ENCODE measurements at places on chromosomes 7 and 10. TPM values are rescaled to one million over a fixed set of nuclear protein-coding genes. Genes with fewer than 3 reads are reported as not detected.

DNA sequence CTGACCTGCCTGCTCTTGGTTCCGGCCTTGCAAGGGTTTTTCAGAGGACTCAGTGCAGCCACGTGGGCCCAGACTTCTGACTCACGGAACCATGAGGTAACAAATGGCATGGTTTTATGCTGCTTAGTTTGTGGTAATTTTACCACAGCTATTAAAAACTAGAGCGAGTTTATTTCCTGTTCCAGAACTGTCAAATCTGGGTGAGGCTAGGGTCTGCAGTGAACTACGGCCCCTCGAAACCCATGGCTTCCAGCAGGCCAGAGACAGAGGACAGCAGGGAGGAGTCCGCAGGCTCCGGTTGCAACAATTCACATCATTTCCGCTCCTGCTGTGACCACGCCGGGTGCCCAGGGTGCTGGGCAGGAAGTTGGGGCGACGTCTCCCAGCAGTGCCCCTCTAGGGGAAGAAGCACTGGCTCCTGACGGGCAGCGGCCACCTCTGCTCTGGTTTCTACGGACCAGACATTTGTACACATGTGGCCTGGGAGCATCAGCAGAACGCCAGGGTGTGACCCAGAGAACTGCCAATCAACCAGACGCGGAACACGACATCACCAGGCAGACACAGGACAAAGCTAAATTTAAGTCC, 74.8 kb downstream of the ADARB2 start:
- DNase-seq, result no peak

DNA sequence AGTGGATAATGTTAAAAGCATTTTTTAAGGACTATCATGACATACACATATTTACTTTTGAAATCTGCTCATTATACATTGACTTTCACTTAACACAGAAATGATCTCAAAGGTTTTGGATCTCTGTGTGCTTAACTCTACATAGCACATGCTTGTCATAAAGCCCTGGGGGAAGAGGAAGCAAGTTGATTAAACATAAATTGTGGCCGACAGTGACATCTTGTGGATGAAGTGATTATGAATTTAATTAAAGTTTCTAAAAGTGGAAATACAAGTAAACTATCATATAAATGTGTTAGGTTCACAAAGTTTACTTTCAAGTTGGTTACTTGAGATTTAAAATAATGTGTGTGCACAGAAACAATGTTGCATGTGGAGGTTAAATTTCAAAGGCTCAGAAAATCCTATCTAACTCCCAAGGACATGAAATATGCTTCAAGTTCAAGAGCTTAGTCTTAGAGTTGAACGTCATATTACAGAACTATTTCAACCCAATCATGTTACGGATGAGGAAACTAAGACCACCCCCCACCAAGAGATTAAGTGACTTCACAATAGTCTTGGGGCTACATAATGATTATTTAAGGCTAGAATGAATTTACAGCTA, 1247.8 kb downstream of the GATA3 start:
- peak; percentile 68 for DNase-seq

DNA sequence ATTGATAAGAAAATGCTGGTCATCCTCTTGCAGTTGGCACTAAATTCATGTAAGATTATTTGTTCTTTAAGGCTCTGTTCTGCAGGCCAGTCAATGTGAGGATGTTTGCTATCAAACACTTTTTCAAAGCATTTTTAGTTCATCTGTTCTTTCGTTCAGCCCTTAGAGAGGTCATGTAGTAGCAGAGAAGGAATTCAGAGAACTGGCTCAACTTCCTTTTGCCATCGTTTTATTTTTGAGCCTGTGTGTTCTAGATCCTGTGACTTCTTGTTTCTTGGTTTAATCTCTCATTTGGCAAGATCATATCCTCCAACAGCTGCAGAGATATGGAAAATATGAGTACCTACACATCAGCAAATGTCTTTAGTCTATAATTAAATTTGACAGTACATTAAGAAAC, 184.3 kb downstream of the NRP1 start:
- DNase-seq, result no peak

DNA sequence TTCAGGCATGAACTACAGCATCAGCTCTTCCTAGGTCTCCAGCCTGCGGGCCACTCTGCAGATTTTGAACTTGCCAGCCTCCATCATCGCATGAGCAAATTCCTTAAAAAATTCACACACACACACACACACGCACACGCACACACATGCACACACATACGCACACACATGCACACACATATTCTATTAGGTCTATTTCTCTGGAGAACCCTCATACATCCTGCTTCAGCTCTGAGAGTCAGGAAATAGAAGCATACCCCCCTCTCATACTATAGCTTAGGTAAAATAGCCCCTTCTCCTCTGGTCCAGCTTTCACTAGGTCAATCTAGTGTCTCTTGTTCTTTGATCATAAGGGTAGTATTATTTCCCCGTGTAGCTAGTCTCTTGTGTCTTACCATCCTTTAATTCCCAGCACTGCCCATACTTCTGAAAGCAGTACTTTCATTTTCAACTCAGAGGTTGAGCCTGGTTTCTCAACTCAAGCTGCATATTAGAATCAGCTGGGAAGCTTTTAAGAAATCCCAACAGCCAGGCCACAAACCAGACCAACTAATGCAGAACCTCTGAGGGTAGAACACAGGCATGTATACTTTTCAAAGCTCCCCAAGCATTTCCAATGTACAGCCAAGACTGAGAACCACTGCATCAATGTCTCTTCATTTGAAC, 30.9 kb upstream of the ITGB8 start:
- no peak for DNase-seq

- no peak for DNase-seq
Measured at GRCh38 chr7:47571331-47572093, 10.4 kb downstream of the TNS3 start.

- no peak for DNase-seq
Measured at GRCh38 chr7:98281757-98282606, 496 bp downstream of the BRI3 start.

- no peak for DNase-seq
Measured at GRCh38 chr10:22625516-22626290, 88.7 kb downstream of the PIP4K2A start.

GRCh38 chr10:395665-396064, 260.4 kb downstream of the ZMYND11 start:
- DNase-seq, result no peak

- peak; percentile 65 for DNase-seq
Measured at GRCh38 chr10:102629661-102630614, 14.3 kb upstream of the TRIM8 start.

DNA sequence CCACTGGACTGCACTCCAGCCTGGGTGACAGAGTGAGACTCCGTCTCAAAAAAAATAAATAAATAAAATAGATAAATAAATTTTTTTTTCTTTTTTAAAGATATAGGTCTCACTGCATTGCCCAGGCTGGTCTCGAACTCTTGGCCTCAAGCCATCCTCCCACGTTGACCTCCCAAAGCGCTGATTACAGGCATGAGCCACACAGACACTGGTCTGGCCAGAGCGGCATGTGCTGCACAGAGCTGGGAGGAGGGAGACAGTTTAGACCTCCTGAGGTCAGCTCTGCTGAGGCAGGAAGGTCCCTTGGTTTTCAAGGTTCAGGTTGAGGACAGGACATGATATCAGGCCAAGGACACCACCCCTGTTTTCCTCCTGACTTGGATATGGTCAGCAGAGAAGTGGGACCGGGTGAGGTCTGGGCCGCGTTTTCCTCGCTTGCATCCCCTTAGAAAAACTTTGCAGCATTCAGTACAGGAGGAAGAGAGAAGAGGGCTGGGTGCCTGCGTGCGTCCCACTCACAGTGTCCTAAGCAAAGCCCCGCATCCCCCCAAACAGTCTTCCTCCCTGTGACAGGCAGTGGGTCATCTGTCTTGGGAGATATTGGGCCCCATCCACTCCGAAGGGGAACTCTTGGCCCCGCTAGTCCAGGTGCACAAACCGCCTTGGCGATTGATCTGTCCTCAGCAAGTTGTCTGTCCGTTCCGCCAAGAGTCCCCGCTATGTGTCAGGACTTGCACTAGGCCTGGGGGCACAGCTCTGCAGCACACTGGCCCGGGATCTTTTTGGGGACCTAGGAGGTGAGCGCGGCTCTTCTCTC, 56.1 kb downstream of the ZNF727 start:
- no peak for DNase-seq

DNA sequence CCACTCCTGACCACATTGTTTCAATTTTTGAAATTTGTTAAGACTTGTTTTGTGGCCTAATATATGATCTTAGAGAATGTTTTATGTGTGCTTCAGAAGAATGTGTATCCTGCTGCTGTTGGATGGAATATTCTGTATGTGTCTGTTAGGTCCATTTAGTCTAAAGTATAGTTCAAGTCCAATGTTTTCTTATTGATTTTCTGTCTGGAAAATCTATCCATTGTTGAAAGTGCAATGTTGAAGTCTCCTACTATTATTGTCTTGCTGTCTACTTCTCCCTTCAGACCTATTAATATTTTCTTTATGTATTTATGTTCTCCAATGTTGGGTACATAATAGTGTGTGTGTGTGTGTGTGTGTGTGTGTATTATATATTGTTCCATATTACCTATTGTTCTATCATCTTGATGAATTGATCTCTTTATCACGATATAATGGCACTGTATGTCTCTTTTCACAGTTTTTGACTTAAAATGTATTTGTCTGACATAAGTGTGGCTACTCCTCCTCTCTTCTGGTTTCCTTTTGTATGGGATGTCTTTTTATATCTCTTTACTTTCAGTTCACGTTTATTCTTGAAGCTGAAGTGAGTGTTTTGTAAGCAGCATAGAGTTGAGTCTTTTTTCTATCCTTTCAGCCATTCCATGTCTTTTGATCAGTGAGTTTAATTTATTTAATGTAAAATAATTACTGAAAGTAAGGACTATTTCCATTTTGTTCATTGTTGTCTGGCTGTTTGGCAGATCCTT, 61.3 kb downstream of the AKR1D1 start:
- DNase-seq, result no peak

GRCh38 chr10:89643431-89643811, 1.6 kb downstream of the PANK1 start:
- DNase-seq, result no peak

DNA sequence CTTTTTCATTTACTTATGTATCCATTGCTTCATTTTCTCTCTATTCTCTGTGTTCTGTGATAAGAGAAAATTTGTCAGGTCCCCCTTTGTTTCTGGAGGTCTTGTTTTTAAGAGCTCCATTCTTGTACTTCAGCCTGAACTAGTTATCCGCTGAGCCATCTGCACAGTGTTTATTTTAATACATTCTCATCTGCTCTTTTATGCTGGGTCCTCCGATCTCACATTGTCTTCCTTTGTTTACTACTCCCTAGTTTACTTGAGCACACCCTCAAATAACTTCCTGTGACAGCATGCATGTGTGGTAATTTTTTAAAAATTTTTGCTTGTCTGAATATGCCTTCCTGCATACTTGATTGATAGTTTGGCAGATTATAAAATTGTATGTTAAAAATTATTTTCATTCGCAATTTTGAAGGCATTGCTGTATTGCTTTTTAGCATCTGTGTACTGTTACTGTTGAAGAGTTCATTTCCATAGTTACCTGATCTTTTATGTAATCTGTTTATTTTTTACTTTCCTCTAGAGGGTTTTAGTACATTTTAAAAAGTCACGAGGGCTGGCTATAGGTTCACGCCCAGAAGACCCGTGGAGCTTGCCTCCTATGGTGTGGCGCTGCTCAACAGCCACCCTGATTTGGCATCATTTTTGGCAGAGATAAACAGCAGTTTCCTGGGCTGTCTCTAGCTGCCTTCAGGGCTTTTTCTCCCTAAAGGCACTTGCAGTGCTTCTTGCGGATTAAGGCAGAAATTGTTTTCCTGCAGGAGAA, 31.9 kb downstream of the RSBN1L start:
- no peak for DNase-seq

DNA sequence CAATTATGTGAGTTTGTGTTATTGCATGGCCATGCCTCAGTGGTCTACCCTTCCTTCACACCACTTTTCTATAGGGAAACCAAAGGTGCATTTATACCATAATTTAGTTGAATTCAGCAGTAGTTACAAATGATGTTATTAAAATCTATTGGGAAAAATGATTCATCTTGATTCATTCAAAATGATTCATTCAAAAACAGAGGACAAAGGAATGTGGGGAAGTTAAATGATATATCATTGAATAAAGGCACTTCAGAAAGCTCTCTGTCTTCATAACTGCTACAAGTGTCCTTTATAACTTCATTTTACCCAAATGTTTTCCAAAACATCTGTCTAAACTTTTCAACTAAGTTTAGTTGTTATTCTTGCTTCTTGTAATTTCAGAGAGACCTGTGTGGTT, 722.9 kb downstream of the GRM8 start:
- DNase-seq, result no peak

DNA sequence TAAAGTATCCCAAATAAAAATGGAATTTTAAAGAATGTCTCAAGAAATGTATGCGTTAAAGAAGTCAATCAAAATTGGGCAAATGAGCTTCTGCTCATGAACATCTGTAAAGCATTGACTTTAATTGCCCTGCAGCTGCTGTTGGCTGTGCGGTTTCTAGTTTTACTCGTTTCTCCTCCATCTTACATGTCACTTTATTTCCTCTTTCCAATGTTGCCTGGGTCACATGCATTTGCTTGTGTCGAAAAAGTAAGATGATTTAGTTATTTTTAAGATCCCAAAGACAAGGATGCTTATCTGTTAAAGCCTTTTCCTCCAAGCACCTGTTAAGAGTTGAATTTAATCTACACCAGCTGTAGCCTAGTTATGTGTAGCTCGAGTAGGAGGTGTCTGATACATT, 310.4 kb downstream of the EXOC4 start:
- no peak for DNase-seq

- no peak for DNase-seq
Measured at GRCh38 chr10:92076722-92077121, 153.2 kb downstream of the BTAF1 start.

DNA sequence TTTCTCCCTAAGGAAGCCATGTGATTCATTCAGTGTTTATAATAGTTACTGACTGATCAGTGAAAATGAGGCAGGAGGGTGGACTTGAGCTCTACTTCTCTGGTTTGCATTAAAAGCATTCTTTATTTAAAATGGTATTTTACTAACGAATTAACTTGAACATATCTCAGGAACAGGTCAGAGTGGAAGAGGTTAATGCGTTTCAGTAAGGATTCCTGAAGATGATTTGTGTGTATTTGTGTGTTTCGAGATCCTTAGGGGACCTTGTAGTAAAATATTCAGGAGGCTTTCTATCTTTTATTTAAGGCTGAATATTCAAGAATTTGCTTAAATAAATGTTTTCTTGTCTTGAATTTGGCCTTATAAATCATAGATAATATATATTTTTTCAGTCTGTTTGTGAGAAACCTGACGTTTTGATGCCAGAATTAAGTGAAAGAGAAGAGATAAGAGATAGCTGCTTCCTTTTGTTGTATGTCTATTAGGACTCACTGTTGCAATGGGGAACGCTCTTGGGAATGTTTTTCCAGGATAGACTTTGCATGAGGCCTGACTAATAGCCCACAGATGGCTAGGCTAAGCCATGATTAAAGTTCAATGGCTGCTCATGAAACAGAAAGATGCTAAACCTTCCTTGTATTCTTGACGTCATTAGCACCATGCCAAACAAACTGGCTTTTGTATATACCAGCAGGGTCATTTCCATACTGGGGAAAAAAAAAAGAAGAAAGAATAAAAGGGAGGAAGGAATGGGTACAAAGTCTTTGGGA, 93.8 kb upstream of the MTPN start:
- peak; percentile 44 for DNase-seq

The PHKG1 gene
- 2.9 TPM for polyA plus RNA-seq

The INHBA gene
- 4.0 TPM for polyA plus RNA-seq

The UNC5B gene
- 45.4 TPM for polyA plus RNA-seq

The LRIT2 gene
- not detected for polyA plus RNA-seq

The TOMM7 gene
- 375 TPM for polyA plus RNA-seq

The GHRHR gene
- polyA plus RNA-seq, result 0.33 TPM

The ASB10 gene
- not detected for polyA plus RNA-seq

The SUN3 gene
- 0.17 TPM for polyA plus RNA-seq

All from left kidney (tissue), 8 donors.